ENCODE measurements at places on chromosomes 5 and 9.

DNA sequence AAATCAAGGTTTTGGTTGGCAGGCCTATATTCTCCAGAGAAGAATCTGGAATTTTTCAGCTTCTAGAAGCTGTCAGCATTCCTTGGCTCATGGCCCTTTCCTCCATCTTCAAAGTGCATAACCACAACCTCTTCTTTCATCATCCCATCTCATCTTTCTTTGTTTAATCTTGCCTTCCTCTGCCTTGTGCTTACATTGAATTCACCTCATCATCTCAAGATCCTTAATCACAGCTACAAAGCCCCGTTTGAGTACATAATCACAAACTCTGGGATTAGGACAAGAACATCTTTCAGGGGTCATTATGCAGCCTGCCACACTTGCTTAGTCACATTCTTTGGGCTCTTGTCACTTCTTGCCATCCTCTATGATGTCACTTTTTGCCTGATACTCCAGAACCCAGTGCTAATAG is 130.3 kb downstream of the FOXD1 start:
- no peak for DNase-seq

DNA sequence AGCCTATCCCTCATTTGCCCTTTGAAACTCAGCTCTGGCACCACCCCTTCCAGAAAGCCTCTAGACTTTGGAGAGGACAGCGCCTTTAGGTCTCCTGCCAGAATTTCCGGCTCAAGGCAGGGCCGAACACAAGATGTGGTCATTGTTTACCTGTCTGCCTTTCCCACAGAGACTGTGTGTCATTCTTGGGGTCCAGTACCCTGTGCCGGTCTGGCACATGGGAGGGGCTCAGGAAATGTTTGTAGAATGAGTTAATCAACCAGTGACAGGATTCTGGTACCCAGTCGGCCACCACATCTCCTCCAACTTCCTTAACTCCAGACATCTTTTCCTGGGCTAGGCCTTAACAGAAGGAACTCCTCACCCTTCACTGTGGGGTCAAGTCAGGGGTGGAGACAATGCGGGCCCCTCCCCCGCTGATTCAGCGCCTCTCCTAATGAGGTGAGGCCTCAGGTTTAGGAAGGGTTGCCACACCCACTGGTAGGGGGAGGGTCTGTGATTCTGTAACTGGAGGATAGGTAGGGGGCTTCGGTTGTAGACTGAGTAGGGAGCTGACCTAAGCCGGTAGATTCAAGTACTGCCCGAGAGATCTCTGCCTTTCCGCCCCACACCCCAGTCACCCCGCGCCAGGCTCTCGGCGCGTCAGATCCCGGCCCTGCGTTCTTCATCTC is 29.3 kb downstream of the PCDH1 start:
- peak; percentile 45 for DNase-seq

- no peak for DNase-seq
Measured at GRCh38 chr9:33687779-33688178, 107.6 kb upstream of the PRSS3 start.

GRCh38 chr9:98402019-98402840 is 146.8 kb upstream of the TBC1D2 start:
- DNase-seq: no peak

GRCh38 chr5:54668096-54668495 is 150.5 kb downstream of the SNX18 start:
- DNase-seq: no peak

DNA sequence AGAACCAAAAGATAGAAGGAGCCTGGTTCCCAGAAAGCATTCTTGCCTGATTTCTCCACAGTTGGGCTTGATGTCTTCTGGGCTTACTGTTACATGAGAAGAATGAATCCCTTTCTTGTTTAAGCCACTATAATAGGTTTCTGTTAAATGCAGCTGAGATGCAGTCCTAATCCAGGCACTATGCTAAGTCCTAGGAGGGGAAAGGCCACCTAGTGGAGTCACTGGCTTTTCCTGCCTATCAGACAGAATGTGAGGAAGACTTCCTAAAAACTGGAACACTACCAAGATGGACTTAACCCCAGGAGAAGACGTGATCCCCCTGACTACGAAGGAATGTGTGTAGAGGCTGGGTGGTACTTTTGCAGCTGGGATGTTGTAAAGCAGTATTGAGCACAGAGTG is 34.3 kb upstream of the FSD1L start:
- DNase-seq: no peak

GRCh38 chr5:12586406-12586805 is 682.2 kb upstream of the CTNND2 start:
- no peak for DNase-seq

DNA sequence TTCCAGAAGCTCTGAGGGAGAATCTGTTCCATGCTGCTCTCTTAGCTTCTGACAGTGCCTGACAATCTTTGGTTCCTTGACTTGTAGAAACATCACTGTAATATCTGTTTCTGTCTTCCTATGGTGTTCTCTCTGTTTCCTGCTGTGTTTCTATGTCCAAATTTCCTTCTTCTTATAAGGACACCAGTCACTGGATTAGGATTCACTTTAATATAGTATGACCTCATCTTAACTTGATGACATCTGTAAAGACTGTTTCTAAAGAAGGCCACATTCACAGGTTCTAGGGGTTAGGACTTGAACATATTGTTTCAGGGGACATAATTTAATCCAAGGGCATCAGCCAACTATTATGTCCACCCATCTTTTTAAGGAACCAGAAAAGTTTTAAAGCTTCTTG is 265.6 kb downstream of the ZSWIM6 start:
- DNase-seq: no peak

- no peak for DNase-seq
Measured at GRCh38 chr5:60883229-60883628, 39.2 kb upstream of the ELOVL7 start.

DNA sequence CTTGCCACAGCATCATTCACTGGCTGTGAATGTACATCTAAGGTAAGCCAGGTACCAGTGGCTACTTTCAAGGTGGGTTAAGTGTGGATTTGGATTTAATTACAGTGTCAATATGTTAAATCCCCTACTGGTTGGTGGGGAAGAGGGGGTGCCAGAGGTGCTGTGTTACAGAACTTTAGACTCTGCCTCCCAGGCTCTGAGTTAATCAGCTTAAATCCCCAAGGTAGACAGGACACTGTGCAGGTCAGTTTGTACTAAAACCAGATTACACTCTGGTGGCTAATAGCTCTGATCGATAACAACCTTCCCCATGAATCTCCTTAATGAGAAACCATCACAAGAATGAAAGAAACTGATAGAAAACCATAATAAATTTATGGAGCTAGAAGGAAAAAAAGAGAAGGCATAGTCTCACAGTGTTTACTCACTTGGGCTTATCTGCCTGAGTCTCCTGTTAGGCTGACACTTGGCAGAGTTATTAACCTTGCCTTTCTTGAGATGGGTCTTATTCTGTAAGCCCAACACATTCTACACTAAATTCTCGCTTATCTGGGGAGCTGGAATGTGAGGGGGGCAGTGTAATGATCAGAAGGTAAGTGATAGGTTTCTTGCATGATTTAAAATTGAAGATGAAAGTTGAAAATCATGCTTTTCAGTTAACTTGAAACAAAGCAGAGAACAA is 106.8 kb downstream of the LMNB1 start:
- no peak for DNase-seq

- no peak for DNase-seq
Measured at GRCh38 chr5:10452768-10453331, 11.2 kb downstream of the ROPN1L start.

DNA sequence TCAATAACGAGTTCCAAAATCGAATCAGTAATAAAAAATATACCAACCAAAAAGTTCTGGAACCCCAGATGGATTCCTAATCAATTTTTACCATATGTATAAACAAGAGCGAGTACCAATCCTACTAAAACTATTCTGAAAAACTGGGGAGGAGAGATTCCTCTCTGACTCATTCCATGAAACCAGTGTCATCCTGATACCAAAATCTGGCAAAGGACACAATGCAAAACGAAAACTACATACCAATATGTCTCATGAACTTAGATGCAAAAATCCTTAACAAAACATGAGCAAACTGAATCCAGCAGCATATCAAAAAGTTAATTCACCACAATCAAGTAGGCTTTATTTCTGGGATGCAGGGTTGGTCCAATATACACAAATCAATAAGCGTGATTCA is 30.5 kb upstream of the MACIR start:
- DNase-seq: no peak

GRCh38 chr5:88557881-88558280 is 289.2 kb upstream of the TMEM161B start:
- DNase-seq: no peak

GRCh38 chr5:102153003-102153759 is 142.9 kb downstream of the SLCO4C1 start:
- no peak for DNase-seq

DNA sequence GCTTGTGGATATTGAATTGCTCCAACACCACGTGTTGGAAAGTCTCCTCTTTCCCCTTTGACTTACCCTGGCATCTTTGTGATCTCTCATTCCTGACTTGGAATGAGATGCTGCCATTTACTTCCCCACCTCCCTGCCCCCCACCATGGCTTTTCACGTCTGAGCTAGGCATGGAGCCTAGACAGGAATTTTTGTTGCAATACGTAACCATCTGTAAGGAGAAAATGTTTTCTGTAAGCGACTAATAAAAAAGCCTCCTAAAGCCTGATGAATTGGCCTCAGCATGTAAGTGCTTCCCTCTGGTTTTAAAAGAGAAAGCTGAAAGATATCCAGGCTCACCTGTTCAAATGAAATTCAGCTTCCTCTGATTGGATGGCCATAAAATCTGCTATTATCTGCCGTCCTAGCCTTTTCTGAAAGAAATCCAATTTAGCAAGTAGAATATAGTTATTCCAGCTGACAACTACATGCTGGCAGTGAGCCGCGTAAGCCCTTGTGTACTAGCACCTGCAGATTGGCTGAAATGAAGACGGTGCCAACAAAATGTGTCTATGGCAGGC is 200.1 kb downstream of the NSG2 start:
- no peak for DNase-seq

DNA sequence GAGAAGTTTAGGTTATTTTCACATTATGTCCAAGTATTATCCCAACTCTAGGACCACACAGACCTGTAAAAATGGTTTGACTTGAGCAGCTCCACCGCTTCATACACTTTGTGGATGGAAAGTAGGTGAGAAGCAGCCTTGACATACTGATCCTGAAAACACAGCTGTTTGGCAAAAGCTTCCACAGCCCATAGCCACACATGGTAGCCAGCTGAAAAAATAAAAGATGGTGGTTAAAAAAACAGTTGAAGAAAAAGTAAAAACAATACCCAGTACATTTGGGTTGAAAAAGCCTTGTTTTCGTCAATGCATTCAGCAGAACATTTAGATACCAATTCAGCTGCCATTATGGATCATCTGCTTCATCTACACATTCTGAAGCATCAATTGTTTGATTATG is 36.7 kb downstream of the GEMIN5 start:
- no peak for DNase-seq

DNA sequence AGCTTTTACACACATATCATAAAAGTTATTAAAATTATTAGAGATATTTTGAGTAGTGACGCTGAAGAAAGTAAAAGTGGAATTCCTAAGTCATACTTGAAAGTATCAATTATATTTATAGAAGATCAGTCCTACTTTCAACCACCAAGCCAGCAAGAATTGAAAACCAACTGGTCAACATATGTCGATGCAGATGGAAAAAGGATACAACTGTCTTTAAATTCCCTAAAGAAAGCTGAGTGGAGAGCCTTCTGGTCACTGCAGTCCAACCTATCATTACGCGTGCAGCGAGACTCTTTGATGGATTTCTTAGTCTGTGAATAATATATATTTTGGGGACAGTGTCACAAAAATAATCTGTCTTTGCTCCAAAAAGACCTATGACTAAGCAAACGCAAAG is 15.3 kb downstream of the MEF2C start:
- no peak for DNase-seq

- no peak for DNase-seq
Measured at GRCh38 chr5:132281856-132282614, 12.2 kb upstream of the SLC22A4 start.

DNA sequence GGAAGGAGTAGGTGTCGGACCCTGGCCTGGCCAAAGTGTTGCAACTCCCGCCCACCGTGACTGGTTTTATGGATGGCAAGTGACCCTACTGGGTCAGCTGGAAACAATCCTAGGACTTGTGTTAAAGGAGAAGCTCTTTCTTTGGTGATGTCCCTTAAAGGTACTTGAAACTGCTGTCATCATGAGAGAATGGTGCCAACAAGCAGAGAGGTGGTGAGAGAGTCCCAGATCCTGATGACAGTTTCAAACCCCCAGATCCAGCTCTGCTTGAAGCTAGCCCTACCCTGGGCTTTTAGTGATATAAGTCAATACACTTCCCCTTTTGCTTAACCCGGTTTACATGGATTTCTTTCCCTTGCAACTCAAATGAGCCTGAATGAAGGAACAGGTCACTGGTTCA is 72.5 kb upstream of the UBTD2 start:
- DNase-seq: no peak

DNA sequence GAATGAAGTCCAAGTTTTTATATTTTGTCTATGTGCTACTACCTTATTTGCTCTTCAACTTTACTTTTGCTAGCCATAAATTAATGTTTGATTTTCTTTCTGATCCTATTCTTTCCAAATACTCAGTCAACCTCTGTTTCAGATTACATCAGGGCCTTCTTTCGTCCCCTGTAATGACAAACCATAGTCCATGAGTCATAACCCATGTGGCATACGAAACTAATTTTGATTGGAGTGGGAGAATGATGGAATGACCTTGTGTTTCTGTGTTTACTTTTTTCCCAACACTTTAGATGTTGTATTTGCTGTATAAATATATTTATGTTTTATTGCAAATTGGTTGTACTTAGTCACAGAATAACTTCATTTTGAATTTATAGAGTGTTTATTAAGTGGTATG is 1043.1 kb downstream of the DTWD2 start:
- no peak for DNase-seq

GRCh38 chr5:103476811-103477210 is 85.8 kb downstream of the NUDT12 start:
- no peak for DNase-seq

DNA sequence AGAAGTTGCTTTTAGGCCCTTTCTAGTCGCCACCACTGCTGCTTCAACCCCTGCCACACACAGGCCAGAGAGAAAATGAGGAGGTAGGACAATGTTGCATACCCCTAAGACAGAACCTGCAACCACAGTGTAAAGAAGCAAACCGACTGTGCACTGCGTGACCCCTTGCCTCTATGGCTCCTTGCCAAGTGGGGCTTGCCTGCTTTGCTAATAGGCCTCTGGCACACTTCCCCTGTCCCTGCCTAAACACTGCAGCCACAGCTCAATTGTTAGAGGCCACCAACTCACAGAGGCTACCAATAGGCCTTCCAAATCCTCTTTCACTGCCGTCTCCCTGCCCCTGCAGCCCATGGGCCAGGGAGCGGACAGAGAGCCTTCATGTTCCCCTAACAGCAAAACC is 280.1 kb downstream of the CDH10 start:
- no peak for DNase-seq

GRCh38 chr5:163619273-163619934 is 114.0 kb downstream of the MAT2B start:
- DNase-seq: no peak

- DNase-seq: no peak
Measured at GRCh38 chr9:125233678-125234077, 7.5 kb downstream of the HSPA5 start.

Data from stimulated activated CD4-positive, alpha-beta T cell treated with anti-CD3 and anti-CD28 coated beads, Interleukin-12 subunit alpha, Interleukin-12 subunit beta, amount 100 ng/mL, for 24 hours (primary cell).